ENCODE measurements at places on chromosomes 3 and 15.
A peak's percentile ranks its signal among the peaks of the same experiment; 100 is the strongest.

GRCh38 chr3:8769088-8769822 lies at the start of gene OXTR:
Gene OXTR, minus strand, starts transcription at chr3:8769613. Its CDS starts 1,426 bp downstream, at chr3:8768187.
- peak; percentile 99 for ATAC-seq

DNA sequence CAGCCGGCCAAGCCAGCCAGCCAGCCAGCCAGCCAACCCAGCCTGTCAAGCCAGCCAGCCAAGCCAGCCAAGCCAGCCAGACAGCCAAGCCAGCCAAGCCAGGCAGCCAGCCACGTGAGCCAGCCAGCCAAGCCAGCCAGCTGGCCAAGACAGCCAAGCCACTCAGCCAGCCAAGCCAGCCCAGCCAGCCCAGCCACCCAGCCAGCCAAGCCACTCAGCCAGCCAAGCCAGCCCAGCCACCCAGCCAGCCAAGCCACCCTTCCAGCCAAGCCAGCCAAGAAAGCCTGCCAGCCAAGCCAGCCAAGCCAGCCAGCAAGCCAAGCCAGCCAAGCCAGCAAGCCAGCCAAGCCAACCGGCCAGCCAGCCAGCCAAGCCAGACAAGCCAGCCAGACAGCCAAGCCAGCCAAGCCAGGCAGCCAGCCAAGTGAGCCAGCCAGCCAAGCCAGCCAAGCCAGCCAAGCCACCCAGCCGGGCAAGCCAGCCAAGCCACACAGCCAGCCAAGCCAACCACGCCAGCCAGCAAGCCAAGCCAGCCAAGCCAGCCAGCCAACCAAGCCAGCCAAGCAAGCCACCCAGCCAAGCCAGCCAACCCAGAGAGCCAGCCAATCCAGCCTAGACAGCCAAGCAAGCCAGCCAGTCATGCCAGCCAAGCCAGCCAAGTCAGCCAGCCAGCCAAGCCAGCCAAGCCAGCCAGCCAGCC lies 199.5 kb downstream of the GOLGA6L6 start:
- ATAC-seq = no peak

DNA sequence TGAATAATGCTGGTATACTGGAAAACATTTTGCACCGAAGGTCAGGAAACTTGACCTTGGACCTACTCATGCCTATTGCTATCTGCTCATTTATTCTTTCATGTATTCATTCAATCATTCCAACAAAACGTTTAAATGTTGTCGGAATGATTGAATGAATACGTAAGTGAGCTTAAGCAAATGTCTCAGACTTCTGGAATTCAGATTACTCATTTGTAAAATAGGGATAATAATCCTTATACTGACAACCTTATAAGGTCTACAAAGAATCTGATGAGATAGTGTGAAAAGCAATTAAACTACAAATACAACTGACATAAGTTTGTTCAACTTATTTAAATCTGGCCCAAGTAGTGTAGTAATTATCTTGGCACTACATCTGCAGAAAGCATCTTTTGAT lies 288.7 kb downstream of the WDR72 start:
- ATAC-seq = no peak

- no peak for ATAC-seq
Observed at GRCh38 chr15:46413799-46414198, 779.0 kb downstream of the SQOR start.

GRCh38 chr15:63274427-63274826 lies 3.0 kb upstream of the APH1B start:
- no peak for ATAC-seq

GRCh38 chr3:112391648-112392047 lies 58.7 kb downstream of the CD200 start:
- ATAC-seq = no peak

DNA sequence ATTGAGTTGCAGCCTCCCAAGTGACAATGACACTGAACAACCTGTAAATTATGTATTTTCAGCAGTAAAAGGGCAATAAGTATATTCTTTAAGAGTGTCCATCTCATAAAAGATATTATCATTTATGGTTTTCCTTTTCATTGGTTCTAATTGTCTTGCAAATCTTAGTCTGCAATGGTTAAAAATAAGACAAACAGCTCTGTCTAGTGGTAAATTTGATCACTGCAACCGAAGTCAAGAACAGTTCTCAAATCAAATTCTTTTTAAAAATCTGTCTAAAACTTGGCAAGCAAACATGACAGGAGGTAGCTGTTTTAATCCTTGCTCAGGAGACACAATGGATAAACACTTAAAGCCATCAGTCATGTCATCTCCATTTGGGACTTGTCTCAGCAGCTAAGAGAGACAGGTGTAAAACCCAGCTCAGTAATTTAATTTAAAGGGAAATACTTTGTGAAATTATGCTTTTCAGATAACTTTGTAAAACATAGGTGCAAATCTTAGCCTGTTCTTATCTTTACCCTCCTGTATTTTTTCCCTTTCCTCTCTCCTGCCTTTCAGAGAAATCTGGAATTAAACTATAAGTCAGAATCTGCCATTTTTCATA lies 150.3 kb upstream of the ARHGEF26 start:
- peak; percentile 58 for ATAC-seq

DNA sequence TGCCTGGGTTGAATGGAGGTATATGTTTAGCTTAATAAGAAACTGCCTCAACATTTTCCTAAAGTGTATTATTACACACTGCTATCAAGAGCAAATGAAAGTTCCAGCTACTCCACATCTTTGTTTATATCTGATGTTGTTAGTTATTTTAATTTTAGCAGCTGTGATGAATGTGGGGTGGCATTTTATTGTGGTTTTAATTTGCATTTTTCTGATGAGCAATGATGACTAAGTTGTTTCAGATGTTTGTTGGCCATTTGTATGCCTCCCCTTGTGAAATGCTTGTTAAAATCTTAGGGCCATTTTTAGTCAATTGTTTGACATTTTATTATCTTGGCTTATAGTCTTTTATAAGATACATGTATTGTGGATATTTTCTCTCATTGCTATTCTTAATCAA lies 260.4 kb upstream of the SLCO3A1 start:
- ATAC-seq = no peak

DNA sequence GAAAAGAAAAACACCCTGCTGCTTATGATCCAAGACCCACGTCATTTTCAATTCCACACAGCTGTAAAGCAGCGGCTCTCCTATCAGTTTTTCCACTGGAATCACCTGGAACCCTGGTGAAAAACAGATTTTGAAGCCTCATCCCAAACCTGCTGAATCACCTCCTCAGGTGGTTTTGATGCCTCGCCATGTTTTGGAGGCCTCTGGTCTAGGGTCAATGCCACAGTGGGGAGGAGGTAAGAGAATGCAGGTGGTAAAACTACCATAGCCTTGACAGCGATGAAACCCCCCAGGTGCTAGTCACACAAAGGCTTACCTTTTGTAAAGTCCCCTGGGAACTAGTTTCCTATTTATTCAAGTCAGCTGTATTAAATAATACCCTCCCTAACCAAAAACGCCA lies 24.8 kb downstream of the MYO1E start:
- ATAC-seq = no peak

- no peak for ATAC-seq
Observed at GRCh38 chr15:40902605-40903561, 8.6 kb downstream of the VPS18 start.

DNA sequence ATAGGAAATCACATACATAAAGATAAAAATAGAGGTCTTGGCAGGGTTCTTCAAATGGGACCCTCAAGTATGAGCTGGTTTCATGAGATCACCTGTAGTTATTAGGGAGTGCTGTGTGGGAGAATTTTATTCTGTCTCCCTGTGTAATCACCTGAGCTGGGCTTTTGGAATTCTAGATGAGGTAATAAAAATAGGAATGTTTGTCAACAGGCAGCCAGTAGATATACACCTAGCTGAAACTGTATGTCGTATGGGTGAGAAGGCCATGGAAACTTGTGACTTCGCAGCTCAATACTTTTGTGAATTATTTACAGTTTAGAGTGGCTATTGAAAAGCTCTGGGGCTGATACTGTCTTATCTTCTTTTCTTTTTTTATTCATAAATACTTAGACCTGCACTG lies 40.5 kb upstream of the PLCL2 start:
- ATAC-seq = no peak

- ATAC-seq = no peak
Observed at GRCh38 chr3:60228823-60229222, 1022.4 kb downstream of the FHIT start.

DNA sequence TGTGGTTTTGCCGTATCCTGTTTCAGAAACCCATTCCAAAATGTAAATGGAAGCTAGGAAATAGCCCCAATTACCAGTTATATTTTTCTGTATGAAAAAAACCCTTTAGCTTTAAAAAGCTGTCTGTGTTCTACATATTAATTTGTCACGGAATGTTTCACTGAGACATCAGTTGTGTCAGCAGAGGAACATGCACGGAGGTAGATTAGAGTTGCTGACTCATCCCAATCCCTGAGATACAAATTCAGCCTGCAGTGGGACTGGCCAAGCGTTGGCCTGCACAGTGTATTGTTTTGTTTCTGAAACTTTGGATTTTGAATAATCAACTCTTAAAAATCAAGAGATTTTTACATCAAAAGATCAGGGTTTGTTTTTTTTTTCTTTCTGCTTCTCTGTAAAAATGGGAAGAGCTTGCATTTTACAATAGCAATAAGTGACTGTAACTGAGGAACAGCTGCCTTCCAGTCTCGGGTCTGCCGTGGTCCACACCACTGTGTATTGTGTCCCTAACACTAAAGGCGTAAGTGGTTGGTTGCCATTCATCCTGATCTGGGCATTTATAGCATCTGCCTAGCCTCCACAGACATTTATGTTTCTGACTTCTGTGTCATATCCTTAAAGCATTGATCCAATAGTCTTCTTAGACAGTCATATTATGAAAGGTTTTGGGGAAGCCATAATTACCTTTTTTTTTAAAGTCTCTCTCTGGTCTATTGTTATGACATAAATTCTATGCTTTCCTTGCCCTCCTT lies 218.1 kb downstream of the ADAMTSL3 start:
- ATAC-seq = peak; percentile 55

DNA sequence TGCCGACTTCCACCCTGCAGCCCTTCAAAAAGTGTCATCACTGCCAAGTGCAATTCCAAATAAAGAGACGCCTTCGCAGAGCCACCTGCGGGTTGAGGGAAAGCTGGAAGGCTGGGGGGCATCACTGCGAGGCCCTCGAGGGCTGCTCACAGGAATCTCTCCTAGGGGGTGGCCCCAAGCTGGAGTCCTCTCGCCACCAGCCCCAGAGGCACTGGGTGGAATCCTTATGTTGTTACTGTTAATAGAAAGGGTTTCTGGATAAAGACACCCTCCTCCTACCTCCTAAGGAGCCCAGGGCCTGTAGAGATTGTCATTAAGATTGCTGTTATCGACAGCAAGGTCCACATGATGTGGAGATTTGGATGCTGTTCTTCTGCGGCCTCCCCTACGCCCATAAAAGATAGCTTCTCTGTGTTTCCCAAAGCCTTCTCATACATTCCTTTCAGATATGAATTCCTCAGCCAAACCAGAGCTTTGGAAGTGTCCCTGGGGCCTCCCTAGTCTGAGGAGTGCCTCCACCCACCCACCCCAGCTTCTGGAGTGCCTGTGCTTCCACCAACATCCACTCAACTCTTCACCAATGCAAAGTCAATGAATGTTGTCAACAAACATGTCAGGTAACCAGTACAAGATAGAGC lies 512.7 kb downstream of the SHQ1 start:
- no peak for ATAC-seq

GRCh38 chr3:150184426-150185071 lies 213.9 kb upstream of the PFN2 start:
- ATAC-seq = peak; percentile 34

DNA sequence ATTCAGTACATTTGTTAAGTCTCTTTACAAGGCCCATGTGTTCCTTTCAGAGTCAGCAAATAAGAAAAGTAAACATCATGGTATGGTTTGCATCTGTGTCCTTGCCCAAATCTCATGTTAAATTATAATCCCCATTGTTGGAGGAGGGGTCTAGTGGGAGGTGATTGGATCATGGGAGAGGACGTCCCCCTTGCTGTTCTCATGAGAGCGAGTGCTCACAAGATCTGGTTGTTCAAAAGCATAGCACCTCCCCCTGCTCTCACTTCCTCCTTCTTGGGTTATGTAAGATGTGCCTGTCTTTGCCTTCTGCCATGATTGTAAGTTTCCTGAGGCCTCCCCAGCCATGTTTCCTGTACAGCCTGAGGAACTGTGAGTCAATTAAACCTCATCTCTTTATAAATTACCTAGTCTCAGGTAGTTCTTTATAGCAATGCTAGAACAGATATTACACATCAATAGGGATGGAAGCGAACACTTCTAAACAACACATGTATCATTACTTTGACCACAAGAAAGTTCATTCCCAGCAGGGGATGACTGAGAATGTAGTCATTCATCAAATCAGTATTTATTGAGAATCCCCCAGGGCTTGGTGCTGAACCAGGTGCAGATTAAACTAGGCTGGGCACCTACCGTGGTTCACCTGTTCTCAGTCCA lies 4.1 kb downstream of the EFCAB12 start:
- ATAC-seq = no peak

DNA sequence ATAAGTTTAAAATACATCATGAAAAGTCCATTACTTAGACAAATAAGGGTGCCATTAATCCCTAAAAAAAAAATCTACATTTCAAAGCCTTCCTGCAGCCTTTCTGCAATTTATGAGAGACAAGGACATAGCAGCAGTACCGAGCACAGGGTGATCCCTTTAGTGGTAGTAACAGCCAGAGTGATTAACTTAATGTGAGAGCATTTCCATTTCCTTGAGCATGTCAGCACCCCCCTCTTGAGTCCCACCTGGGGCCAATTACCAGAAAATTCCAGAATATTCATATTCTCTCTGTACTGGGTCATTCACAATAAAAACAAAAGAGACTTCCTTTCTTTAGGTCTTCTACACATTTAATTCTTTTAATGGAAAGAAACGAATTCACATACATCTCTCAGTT lies 546.9 kb upstream of the CCDC54 start:
- no peak for ATAC-seq

DNA sequence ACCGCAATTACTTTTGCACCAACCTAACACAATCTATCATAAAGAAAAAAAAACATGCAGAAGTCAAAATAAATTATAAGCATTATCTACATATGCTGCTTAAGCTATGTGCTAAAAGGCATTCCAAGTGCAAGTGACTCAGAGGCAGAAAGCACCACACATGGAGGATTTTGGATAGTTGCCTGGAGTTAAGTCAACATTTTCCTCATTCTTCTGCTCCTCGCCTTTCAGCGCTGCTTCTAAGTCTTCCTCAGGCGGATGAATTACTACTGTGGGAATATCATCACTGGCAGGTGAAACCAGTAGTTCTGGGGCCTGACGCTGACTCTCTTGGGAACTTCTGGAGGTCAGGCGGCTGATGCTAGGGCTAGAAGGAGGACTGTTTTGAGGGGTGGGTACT lies 53.1 kb downstream of the SLC4A7 start:
- ATAC-seq = peak; percentile 99

GRCh38 chr3:11220230-11220629 lies 52.0 kb upstream of the ATG7 start:
- no peak for ATAC-seq

DNA sequence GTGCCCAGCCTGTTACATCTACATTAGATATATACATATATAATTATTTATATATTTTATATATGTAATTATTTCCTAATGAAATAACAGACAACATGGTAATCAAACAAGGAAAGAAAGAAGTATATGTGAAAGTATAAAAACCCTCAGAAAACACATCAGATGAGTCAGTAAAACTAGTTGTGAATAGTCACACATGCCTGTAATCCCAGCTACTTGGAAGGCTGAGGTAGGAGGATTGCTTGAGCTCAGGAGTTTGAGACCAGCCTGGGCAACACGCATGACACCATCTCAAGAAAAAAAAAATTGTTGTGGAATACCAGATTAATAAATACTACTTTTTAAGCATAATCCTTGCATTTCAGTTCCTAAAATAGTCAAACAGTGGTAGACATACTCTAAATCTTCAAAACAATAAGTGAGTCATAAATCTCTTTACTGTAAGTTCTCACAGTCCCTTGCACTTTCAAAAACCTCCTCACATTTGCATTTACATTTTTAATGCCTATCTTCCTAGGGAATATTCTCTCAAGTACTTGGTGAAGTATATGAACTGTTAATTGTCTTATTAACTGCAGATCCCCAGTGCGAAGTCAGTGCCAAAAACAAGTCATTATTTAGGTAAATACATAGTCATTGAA lies 106.5 kb downstream of the MYO9A start:
- ATAC-seq = no peak
